Stimulated activated naive CD4-positive, alpha-beta T cell (primary cell): ENCODE measurements at places on chromosomes 11 and 22.

DNA sequence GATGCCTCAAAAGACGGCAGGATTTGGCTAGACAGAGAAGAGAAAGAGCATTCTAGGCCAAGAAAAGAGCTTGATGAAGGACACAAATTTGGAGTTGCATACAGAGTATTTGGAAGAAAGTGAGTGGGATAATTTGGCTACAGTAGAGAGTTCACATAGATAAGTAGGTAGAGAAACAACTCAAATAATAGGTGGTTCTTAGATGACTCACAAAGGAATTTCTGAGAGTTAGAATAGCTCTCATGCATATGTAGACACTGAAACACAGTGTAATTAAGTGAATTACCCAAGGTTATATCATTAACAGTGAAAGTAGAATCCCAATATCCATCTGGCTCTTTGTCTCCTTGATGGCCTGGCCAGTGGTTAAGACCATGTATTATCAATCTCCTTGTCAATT is 228.6 kb upstream of the DDI1 start:
- DNase-seq = no peak

- no peak for DNase-seq
These were observed 304.1 kb downstream of the GUCY1A2 start for GRCh38 chr11:106714199-106714598.

DNA sequence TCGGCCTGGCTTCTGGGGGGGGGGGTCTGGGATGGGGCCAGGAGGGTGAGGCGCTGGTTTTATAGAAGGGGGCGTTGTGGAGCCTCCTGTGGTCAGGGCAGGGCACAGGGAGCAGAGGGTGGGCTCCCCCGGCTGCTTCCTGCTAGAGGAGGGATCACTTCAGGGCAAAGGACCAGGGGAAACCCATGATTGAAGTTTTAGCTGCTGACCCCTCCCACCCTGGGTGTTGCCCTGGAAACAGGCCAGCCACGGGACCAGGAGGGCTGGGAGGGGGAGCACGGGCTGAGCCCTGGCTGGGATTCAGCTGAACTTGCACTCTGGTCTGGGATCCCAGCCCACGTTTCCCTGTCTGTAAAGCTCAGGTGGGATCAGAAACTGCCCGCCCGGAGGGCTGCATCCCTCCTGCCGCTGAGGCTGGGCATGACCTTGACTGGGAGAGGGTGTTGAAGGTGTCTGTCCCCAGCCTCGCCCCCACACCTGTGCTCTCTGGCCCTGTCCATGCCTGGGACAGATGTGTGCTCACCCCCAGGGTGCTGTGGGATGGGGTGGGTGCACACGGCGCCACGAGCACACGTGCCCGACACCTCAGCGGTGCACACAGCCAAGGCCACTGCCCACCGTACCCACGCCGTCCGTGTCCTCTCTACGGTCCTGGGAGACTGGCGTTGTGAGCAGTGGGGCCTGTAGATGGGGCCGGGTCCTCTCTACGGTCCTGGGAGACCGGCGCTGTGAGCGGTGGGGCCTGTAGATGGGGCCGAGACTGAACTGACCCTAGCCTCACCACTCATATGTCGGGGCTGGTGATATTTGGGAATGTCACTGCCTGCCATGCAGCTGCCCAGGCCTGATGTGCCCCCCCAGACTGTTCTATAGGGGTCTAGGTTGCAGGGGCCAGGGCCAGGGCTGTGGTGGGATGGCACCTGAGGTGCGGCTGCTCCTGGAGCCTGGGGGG is 2.3 kb downstream of the TSPAN4 start:
- no peak for DNase-seq

DNA sequence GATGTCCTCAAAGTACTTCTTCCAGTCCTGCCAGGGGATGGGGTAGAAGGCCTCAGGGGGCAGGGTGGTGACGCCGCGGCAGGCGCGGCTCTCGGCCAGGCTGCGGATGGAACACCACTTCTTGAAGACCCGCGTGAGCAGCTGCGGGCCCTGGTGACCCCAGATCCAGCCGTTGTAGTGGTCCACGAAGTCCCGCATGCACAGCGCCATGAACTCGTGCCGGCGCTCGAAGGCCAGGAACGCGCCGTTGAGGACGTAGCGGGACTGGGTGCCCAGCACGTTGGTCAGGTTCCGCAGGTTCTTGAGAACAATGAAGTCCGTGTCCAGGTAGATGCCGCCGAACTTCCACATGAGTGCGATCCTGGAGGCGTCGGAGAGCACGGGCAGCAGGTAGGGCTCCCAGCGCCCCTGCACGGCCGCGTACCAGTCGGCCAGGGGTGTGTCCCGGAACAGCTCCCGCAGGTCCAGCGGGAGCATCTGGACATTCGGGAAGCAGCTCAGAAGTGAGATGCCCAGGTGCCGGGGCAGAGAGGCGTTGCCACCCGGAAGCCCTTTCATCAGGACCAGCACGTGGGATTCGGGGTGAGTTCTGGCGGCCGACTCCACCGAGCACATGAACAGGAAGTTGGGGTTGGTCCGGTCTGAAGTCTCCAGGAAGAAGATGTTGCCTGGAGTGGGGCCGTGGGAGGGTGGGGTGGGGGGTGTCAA is 27.5 kb downstream of the A4GALT start:
- no peak for DNase-seq

- no peak for DNase-seq
These were observed 98.9 kb downstream of the TRIM29 start for GRCh38 chr11:120039039-120039438.

- no peak for DNase-seq
These were observed 5.2 kb downstream of the RASSF7 start for GRCh38 chr11:565921-566509.

- no peak for DNase-seq
These were observed 12.2 kb downstream of the FBXO7 start for GRCh38 chr22:32486656-32487390.

DNA sequence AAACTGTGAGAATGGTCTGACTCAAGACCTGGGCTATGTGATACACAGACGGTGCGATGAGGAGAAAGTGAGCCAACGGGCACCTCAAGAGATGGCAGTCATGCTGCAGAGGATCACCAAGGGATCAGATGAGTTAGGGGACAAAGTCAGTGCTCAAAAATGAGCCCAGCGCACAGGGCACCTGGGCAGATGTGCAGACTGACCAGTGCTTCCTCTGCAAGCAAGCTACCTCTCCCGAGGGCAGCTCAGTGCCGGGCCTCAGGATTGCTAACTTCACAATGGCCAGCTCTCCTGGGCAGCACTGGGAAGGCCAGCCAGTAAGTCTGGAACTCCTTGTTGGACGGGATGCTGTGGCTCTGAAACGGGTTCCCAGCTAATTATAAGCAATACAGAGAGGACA is 15.3 kb downstream of the HDHD5 start:
- no peak for DNase-seq

GRCh38 chr11:127926721-127927120 is 660.6 kb downstream of the ETS1 start:
- no peak for DNase-seq

GRCh38 chr11:111562692-111563389 is 22.3 kb downstream of the LAYN start:
- DNase-seq = no peak

DNA sequence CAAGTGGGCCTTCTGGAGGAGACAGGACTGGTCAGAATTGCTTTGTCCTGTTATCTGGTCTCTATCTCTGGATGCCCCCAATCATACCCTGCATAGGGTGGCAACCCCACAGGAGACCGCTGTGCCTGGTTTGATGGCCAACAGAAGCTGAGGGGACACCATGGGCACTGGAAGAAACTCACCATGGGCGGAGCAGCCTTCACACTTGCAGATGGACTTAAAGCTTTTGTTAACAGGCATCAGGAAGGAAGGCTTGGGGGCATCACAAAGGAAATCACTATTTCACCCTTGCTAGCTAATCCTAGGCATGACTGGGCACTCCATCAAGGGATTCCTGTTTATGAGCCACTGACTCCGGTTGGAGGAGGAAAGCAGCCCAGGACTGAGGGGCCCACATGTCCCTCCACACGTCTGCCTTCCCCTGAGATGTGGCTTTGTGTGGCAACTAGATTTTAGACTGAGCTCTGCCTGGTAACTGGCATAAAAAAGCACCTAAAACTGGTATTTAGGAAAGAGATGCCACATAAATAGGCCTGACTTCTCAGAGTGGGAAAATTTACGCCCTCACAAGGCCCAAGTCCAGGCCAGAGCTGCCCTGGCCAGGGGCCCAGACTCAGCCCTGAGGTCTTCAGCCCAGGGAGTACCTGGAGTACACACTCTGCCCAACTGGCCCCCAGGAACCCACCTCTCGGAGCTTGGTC is 57.0 kb upstream of the LYVE1 start:
- no peak for DNase-seq

GRCh38 chr11:32353884-32354283 is 81.5 kb downstream of the WT1 start:
- no peak for DNase-seq

- no peak for DNase-seq
These were observed 28.5 kb upstream of the OAF start for GRCh38 chr11:120182372-120182771.

DNA sequence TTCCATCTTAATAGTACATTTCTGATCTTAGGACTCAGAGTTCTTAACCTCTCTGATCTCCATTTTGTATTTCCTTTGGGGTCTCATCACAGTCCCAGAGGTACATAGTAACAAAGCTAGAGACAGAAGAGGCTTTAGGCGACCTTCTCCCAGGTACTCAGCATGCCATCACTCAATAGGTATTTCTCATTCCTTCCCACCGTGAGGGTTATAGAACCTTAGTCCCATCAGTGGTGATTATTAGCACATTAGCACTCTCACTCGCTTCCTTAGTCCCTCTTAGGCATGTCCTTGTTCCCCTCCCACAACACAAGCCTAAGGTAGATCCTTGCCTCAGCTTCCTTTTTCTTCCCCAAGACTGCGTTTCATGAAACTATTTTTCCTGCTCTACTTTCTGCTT is 14.7 kb downstream of the SWAP70 start:
- DNase-seq = no peak

DNA sequence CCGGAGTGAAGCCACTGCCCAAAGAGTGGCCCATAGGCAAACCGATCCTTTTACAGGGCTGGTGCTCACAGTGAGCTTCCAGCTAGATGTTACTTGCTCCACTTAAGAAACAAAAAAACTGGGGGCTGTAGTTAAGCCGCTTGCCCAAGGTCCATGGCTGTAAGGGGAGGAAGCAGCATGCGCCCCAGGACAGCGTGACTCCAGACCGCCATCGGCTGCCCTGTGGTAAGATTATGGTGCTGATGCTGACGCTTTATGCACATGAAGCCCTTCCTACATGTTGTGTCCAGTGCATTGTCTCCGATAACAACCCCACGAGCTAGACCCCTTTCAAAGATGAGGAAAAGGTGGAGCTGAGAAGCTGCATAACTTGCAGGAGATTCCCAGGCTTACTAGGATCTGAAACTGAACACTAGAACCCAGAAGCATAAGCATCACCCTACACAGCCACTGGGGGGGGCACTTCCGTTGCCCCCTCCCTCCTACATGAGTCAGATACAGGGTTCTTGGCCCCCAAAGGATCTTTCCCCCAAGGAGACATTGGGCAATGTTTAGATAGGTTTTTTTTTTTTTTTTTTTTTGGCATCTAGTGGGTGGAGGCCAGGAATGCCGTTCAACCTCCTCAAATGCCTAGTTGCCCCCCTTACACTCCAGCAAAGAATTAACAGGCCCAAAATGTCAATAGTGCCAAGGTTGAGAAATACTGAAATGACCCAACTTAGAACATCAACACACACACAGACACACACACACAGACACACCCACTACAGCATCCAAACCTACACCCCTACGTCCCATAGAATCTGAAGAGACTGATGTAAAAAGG is 53.9 kb downstream of the MN1 start:
- no peak for DNase-seq

DNA sequence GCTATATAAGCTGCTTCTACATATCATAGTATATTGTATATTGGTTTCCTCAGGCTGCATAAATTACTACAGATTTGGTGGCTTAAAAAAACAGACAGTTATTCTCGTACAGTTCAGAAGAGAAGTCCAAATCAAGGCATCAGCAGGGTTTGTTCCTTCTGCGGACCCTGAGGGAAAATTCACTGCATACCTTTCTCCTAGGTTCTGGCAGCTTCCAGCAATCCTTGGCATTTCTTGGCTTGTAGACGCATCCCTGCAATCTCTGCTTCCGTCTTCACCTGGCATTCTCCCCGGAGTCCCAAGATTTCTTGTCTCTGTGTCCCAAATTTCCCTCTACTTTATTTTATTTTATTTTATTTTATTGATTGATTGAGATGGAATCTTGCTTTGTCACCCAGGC is 142.8 kb downstream of the COMMD9 start:
- no peak for DNase-seq

DNA sequence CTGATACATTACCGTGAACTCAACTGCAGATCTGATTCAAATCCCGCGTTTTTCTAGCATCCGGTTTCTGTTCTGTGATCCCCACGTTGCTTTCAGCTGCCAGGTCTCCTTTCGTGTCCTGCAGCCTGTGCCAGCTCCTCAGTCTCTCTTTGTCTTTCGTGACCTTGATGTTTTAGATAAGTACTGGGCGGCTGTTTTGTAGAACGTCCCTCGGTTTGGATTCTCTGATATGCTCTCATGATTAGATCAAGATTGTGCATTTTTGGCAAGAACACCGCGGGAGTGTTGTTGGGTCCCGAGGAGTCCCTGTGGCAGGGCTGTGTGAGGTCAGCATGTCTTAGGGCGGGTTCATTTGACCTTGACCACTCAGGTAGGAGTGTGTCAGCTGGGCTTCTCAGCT is 38.6 kb downstream of the KCNQ1 start:
- DNase-seq = no peak

GRCh38 chr11:37804666-37805065 is 1206.6 kb upstream of the RAG2 start:
- no peak for DNase-seq

DNA sequence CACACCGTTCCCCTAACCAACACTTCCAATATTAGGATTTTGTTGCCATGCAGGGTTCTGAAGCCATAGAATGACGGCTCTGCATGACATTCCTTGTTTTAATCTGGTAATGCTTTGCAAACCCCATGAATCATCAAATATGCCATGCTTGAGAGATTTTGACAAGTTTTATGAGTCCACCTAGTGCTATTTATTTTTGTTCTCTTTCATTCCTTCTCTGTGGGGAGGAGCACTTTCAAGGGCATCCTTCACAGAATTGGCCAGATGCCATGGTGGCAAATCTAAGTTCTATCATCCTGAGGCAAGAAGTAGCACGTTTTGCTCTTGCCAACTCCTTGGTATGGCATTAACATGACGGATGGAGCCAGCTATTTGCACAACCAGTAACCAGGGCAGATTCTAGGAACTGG is 268.4 kb downstream of the FAM76B start:
- no peak for DNase-seq

DNA sequence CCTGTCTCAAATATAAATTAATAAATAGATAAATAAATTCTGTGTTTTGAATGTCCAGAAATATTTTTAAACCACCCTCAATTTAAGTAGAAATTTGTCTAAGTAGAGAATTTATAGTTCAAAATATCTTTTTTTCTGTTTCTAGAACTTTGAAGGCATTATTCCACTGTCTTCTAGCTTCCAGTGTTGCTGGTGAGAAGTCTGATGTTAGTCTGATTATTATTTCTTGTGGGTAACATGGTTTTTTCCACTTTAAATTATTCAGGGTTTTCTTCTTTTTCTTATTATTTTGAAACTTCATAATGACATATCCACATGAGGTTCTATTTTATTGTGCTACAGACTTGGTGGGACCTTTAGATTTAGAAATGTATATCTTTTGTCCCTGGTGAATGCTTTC is 46.4 kb upstream of the HEPHL1 start:
- DNase-seq = no peak

GRCh38 chr11:64073542-64073941 is 37.8 kb downstream of the FLRT1 start:
- no peak for DNase-seq
